Mucosa of descending colon (tissue), 3 donors: ENCODE measurements at places on chromosomes 7 and 10.
A peak's percentile ranks its signal among the peaks of the same experiment; 100 is the strongest.

- peak; percentile 47 for DNase-seq
Observed at GRCh38 chr7:117480978-117481377, 1.2 kb downstream of the CFTR start.

DNA sequence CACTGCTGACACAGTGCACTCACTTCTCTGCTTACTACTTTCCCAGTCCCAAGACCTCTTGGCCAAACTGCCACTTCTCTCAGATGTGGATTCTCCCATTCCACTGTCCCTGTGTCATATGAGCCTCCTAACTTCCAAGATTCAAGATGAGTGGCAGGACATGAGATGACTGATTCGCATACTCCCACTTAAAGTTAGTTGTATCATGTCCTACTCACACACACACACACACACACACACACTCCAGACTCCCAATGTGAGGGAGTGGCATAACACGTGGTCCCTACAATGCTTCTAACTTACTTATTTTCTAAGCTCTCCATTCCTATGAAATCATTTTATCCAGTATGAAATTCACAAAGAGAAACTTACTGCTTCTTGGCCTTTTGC lies 67.0 kb upstream of the CAV2 start:
- DNase-seq, result no peak

DNA sequence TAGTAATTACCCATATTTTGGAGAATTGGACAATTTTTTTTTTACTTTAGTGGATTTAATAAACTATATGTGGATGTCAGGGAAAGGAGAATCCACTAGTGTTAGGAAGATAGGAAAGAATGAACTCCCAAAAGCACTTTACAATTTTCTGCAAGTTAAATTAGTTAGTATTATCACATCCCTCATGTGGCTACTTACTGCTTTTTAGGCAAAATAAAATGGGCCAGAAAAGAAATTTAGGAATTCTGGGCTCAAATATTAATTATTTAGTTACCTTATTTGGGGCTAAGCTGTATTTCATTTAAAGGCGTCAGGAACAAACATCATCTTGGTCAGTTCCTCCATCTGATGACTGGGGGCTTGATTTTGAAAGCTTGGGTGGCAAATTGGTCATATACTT lies 4.8 kb upstream of the CUX1 start:
- DNase-seq, result no peak

GRCh38 chr7:30116771-30117170 lies 18.0 kb upstream of the MTURN start:
- DNase-seq, result no peak

DNA sequence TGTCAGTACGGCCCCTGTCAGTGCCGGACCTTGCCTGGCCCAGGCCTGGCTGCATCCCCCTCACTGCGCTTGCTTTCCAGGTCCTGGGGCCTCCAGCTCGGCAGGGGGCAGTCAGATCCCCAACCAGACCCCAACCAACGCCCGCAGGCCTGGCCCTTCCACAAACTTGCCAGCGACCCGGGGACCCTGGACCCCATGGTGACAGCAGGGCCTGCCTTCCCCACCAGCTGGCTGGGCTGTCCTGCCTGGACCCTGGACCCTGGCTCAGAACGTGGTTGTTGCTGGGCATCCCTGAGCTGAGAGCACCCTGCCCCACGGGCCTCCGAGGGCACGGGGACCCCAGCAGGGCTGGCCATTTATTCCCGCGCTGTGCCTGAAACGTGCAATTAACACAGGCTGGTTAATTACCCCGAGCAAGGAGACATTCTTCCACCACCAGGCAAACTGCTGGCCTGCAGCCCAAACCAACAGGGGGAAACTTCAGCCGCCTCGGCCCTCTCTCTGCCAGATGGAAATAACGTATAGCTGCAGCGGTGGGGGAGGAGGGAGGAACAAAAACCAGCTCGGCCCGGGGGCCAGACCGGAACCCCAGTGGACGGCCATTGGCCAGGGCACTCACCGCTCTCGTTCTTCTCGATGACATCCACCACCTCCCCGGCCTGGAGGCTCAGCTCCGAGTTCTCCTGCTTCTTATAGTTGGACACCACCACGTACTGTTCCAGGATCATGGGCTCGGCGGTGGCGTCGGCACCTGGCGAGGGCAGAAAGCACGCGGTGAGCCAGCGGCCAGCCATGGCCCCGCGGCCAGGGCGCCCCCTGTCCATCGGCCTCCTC lies 167.1 kb downstream of the NEURL1 start:
- DNase-seq, result peak; percentile 43

- no peak for DNase-seq
Observed at GRCh38 chr7:5797716-5798115, 16.3 kb upstream of the RNF216 start.

DNA sequence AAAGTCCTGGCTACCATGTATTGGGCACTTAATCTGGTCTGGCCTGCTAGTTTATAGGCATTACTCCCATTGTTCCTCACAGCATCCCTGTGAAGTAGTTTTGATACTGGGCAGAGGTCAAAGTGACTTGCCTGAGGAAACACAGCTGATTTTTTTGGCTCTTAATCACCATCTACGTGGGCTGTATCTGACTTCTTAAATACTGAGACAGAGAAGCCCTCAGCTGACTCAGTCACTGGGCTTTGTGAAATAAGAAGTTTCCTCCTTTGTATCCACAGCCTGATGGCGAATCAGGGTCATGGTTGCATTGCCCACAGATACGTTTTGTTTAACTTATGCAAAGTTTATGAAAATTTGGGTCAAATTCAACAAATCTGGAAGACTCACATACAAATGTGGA lies 13.2 kb downstream of the TACR2 start:
- no peak for DNase-seq
